ENCODE measurements at places on chromosomes 13 and 19.

DNA sequence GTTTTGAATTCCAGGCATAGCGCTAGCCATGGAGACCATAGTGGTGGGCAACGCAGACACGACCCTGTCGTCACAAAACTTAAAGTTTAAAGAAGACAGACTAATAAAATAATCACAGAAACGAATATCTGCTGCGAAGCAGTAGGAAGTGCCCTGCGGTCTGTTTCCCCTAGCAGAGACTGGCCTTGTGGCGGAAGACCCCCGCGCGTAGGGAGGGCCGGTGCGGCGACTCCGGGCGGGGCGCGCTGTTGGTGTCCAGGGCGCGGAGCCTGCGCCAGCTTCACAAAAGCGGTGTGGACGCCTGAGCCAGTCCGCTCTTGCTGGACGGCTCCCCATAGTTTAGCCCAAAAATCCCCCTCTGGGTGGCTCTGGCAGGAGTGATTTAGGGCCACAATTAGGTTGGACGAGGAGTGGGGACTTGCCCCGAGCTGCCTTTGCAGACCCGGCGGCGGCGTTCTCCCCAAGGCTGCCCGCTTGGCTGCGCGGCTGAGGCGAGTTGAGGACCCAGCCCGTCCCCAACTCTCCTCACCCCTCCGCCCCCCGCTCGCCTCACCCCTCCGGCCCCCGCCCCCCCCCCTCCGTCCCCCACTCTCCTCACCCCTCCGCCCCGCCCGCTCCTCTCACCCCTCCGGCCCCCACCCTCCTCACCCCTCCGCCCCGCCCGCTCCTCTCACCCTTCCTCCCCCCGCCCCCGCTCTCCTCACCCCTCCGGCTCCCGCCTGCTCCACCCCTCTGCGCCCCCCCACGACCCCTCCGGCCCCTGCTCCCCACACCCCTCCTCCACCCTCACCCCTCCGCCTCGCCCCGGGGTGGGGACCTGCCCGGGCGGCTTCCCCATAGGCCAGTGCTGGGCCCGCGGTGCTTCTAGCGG, 14.2 kb upstream of the LATS2 start:
- peak; percentile 16 for DNase-seq
- no peak overlapping the region for H3K27ac ChIP-seq
- peaks cover 27% of the 10 kb centered on the region for H3K4me1 ChIP-seq
- H3K4me3 ChIP-seq: peak overlapping the region; percentile 61
- H3K27me3 ChIP-seq: peaks cover 31% of the 10 kb centered on the region
- no peaks in the 10 kb centered on the region for H3K36me3 ChIP-seq

GRCh38 chr13:44267980-44268379, 105.6 kb upstream of the SERP2 start:
- no peak overlapping the region for H3K27ac ChIP-seq
- peaks cover 10% of the 10 kb centered on the region for H3K4me1 ChIP-seq
- no peak for DNase-seq
- H3K4me3 ChIP-seq: no peak overlapping the region

DNA sequence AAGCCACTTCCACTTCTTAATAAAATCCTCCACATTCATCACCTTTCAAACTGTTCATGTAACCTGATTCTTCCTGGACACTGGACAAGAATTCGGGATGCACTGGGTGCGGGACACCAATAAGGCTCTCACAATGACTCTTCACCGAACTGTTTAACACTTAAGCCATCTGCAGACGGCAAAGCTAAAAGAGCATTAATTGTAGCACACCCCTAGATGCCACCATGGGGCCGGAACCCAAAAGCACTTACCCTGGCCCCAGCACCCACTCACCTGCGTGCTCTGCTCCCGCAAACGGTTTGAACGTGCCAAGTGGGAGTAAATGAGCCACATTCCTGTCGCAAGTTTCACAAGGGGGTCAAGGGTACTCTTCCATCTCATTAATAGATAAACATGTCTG, 254.3 kb upstream of the PRR20A start:
- no peak for DNase-seq
- no peak overlapping the region for H3K4me3 ChIP-seq
- no peaks in the 10 kb centered on the region for H3K36me3 ChIP-seq
- H3K4me1 ChIP-seq: no peaks in the 10 kb centered on the region
- no peaks in the 10 kb centered on the region for H3K27me3 ChIP-seq

GRCh38 chr13:48144413-48145035, 49.6 kb upstream of the MED4 start:
- peaks cover 5% of the 10 kb centered on the region for H3K4me1 ChIP-seq
- no peak overlapping the region for H3K4me3 ChIP-seq
- no peaks in the 10 kb centered on the region for H3K27me3 ChIP-seq

DNA sequence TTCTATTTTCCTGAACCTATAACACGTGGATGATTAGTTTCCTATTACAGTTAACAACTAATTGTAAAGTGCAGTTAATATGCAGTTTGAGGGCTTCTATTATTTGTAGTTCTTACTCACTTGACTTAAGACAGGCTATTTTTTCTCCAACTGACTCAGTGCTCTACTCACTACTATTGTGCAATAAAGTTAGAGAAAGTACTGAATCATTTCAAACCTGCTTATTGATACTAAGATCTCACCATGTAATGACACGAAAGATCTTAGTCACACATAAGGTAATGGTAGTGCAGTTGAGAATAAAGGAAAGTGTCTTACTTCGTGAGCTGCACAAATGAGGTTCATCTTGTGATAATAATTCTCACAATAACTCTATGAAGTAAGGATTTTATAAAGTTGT, 22.8 kb upstream of the ITM2B start:
- DNase-seq: no peak
- peaks cover 41% of the 10 kb centered on the region for H3K27me3 ChIP-seq
- H3K4me3 ChIP-seq: no peak overlapping the region
- no peaks in the 10 kb centered on the region for H3K4me1 ChIP-seq

- H3K4me1 ChIP-seq: peaks cover 4% of the 10 kb centered on the region
- no peak overlapping the region for H3K4me3 ChIP-seq
- no peak for DNase-seq
- peaks cover 1% of the 10 kb centered on the region for H3K36me3 ChIP-seq
- H3K27ac ChIP-seq: no peak overlapping the region
Measured at GRCh38 chr19:48883726-48884125, 11.5 kb downstream of the PPP1R15A start.

DNA sequence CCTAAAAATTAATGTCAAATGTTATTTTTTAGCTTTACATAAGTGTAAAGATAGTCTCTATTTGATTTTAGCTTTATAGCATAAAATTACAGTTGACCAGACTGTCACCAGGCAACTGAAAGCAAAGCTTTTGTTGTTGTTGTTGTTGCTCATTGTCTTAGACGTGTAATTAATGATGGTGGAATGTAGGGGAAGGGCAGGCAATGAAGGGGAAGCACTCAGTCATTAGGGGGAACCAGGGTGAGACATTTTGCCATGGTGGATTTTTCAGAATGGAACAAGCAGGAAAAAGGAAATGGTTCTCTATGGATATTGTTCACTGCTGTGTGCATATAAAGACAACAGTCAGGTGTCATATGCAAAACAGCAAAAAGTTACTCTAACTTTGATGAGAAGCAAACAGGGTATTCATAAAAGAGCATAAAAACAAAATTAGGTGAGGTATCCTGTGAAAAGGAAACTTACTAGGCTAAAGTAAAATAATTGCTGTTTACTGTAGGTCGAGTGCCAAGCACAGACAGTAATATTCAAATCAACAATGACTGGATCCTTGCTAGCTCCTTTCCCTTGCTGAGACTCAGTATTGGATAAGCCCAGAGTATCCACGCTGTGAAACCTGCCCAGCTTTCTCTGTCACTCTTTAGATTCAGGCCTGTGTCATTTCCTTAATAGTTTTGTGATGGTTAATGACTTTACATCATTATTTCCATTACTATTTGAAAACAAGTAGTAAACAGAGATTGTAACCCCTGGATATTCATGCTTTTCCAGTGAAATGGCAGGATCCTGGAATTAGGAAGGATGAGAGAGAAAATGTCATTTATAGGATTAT, 110.5 kb downstream of the LRCH1 start:
- DNase-seq: no peak
- H3K27me3 ChIP-seq: no peaks in the 10 kb centered on the region
- peaks cover 4% of the 10 kb centered on the region for H3K36me3 ChIP-seq
- no peak overlapping the region for H3K4me3 ChIP-seq
- peaks cover 43% of the 10 kb centered on the region for H3K4me1 ChIP-seq

- H3K36me3 ChIP-seq: peaks cover 15% of the 10 kb centered on the region
- DNase-seq: peak; percentile 75
- H3K27ac ChIP-seq: no peak overlapping the region
- no peaks in the 10 kb centered on the region for H3K4me1 ChIP-seq
- no peaks in the 10 kb centered on the region for H3K27me3 ChIP-seq
Measured at GRCh38 chr19:1113030-1113985, 9.5 kb downstream of the GPX4 start.

GRCh38 chr13:89695343-89696257, 1651.9 kb upstream of the MIR17HG start:
- H3K4me3 ChIP-seq: no peak overlapping the region
- DNase-seq: no peak
- no peaks in the 10 kb centered on the region for H3K36me3 ChIP-seq
- H3K27ac ChIP-seq: no peak overlapping the region
- H3K4me1 ChIP-seq: no peaks in the 10 kb centered on the region

DNA sequence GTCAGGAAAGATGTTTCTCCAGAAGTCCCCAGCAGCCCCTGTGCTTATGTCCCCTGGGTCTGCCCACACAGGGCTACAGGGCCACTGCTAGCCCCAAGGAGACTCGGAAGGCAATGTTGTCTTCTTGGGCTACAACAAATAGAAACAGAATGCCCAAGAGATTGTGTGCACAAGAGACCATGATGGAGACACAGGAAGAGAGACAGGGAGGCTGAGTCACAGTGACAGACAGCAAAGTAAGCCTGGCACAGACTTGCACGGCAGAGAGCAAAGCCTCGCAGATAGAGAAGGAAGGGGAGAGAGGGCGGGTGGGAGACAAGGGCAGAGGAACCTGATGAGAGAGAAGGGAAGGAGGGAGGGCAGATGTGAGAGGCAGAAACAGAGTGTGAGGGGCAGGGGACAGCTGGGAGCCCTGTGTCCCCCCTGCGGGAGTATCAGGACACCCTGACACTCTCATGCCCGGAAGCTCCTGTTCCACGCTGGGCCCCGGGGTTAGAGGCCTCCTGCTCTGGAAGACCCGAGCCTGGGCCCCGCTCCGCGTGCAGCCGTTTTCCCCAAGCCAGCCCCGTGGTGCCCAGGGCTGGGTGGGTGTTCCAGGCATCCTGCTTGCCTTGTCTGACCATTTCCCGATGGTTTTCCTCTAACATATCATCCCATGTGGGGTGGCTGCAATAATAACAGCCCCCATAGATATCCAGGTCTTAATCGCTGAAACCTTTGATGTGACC, 2.7 kb upstream of the PLA2G4C start:
- H3K27ac ChIP-seq: no peak overlapping the region
- peaks cover 6% of the 10 kb centered on the region for H3K4me1 ChIP-seq
- peaks cover 28% of the 10 kb centered on the region for H3K36me3 ChIP-seq
- no peak overlapping the region for H3K4me3 ChIP-seq
- H3K27me3 ChIP-seq: no peaks in the 10 kb centered on the region

DNA sequence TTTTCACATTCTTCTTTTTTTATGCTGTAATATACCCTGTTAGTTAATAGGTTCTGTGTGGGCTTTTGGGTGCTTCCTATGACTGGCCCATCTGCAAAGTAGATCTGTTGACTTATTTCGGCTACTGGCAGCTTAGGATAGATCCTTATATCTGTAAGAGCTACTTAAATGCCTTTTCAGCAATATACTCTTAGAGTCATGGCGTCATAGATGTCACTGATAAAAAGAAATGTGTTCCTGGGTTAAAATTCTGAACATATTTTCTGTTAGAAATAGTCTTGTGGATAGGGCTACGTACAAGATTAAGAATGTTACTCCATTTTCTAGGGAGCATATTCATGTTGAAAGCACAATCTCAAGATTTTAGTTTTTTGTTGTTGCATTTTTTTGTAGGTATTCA, 4.7 kb downstream of the AKAP11 start:
- peaks cover 41% of the 10 kb centered on the region for H3K36me3 ChIP-seq
- peak overlapping the region; percentile 47 for H3K27ac ChIP-seq
- DNase-seq: no peak
- peak overlapping the region; percentile 15 for H3K4me3 ChIP-seq

DNA sequence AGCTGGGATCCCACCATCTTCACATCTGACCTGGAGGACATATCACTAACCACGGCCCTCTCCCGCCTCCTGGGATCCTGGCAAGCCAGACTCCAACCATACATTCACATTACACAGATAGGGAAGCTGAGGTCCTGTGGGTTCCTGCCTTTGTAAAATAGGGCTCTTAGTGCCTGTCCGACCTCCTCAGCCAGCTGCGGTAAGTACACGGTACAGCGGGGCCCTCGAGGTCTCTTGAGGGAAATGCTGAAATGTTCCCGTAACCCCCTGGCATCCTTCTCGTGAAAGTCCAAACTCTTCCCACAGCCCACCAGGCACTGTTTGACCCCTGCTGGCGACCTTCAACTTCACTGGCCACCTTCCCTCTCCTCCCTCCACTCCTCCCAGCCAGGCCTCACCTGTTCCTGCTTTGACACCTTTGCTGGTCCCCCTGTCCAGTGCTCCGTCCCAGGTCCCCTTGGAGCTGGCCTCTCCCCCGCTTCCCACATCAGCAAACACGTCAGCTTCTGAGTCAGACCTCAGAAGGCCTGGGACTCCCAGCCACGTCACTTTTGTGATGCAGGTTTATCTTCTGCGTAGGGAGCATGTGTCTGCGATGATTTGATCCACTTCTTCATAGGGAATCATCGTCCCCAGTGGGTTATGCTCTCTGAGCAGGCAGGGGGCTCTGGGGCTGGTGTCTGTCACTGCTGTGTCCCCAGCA, 8.8 kb upstream of the GNG7 start:
- no peak overlapping the region for H3K4me3 ChIP-seq
- peaks cover 3% of the 10 kb centered on the region for H3K36me3 ChIP-seq
- H3K4me1 ChIP-seq: no peaks in the 10 kb centered on the region
- no peak overlapping the region for H3K27ac ChIP-seq

DNA sequence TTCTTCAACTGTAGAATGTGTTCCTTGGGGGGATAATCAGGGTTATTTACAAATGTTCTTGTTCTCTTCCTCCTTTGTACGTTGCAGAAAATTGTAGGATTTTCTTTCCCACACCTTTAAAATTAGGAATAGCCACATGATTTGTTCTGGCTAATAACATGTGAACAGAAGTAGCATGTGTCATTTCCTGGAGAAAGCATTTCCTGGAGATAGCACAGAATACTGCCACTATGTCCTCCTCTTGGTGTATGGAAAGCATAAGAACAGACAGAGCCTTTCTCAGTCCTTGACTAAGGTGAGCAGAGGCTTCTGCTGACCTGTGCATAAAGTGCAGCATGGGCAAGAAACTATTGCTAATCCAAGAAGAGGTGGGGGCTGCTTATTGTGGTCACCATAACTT, 101.8 kb downstream of the FAM216B start:
- no peak overlapping the region for H3K4me3 ChIP-seq
- DNase-seq: no peak
- H3K27ac ChIP-seq: no peak overlapping the region
- H3K4me1 ChIP-seq: peaks cover 7% of the 10 kb centered on the region
- peaks cover 19% of the 10 kb centered on the region for H3K27me3 ChIP-seq
- peaks cover 26% of the 10 kb centered on the region for H3K36me3 ChIP-seq

DNA sequence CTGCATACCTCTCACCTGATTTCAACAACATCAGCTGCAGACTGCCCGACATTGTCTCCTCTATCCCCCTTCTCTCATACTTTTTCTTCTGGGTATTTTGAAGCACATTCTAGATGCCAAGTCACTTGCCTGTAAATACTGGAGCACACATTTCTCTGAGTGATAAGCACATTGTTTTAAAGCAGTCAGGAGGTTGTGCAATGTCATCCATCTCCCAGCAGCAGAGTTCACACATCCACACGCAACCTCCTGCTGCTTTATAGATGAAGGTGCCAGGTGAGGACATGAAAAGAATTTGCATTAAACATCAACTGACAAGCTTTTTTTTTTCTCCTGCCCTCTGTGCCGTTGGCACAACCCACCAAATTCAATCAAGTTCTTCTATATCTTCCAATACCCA, 5.5 kb downstream of the UPK1A start:
- no peak overlapping the region for H3K27ac ChIP-seq
- H3K4me1 ChIP-seq: peaks cover 13% of the 10 kb centered on the region
- DNase-seq: no peak

Measured in activated T-helper 2 cell treated with anti-CD3 and anti-CD28 coated beads, Interferon-gamma antibody, Interleukin-2, Interleukin-4, amounts not matched to agents 10 μg/mL and 5 μg/mL and 100 μg/mL, durations not matched to agents 14 hours and 24 hours and 36 hours (primary cell).